ENCODE measurements at places on chromosomes 12 and 14. TPM values are rescaled to one million over a fixed set of nuclear protein-coding genes. Genes with fewer than 3 reads are reported as not detected.

HOXC4 gene
- total RNA-seq: not detected

COL2A1 gene
- not detected for total RNA-seq

CLMN gene
- total RNA-seq: 1.6 TPM

AMHR2 gene
- not detected for total RNA-seq

DENND5B gene
- 5.2 TPM for total RNA-seq

ADAMTS20 gene
- total RNA-seq: not detected

PRPH gene
- total RNA-seq: not detected

EPYC gene
- total RNA-seq: not detected

ASB2 gene
- not detected for total RNA-seq

WSCD2 gene
- not detected for total RNA-seq

ATP5MC2 gene
- 123 TPM for total RNA-seq

USP44 gene
- total RNA-seq: 0.81 TPM

ARHGDIB gene
- total RNA-seq: 244 TPM

PLA2G1B gene
- not detected for total RNA-seq

L3HYPDH gene
- total RNA-seq: 17.6 TPM

ASIC1 gene
- 0.13 TPM for total RNA-seq

ALDH1L2 gene
- total RNA-seq: 0.65 TPM

DDX24 gene
- 129 TPM for total RNA-seq

WDR20 gene
- total RNA-seq: 12.8 TPM

TBX3 gene
- total RNA-seq: 4.5 TPM

TPI1 gene
- total RNA-seq: 896 TPM

RPS6KA5 gene
- 3.1 TPM for total RNA-seq

MYO1H gene
- total RNA-seq: not detected

STAC3 gene
- not detected for total RNA-seq

ZBTB39 gene
- total RNA-seq: 10.8 TPM

OVCH1 gene
- not detected for total RNA-seq

KRT3 gene
- not detected for total RNA-seq

WNT5B gene
- 0.32 TPM for total RNA-seq

FERMT2 gene
- 108 TPM for total RNA-seq

SYCP3 gene
- total RNA-seq: not detected

CCDC177 gene
- not detected for total RNA-seq

SIX6 gene
- not detected for total RNA-seq

PARP11 gene
- 2.8 TPM for total RNA-seq

PDE3A gene
- 2.4 TPM for total RNA-seq

SYNDIG1L gene
- not detected for total RNA-seq

BHLHE41 gene
- not detected for total RNA-seq

C1RL gene
- 23.2 TPM for total RNA-seq

NGB gene
- total RNA-seq: not detected

PTMS gene
- 163 TPM for total RNA-seq

DPY19L2 gene
- 3.2 TPM for total RNA-seq

GLIPR1L1 gene
- not detected for total RNA-seq

ENDOU gene
- total RNA-seq: 0.13 TPM

CCDC175 gene
- not detected for total RNA-seq

ARHGAP9 gene
- under 0.01 TPM for total RNA-seq

Data from bladder microvascular endothelial cell (primary cell).